ENCODE measurements at places on chromosomes 2 and 18. TPM values are rescaled to one million over a fixed set of nuclear protein-coding genes. Genes with fewer than 3 reads are reported as not detected.

KRTCAP3 gene
- total RNA-seq: not detected

ZNF396 gene
- 4.4 TPM for total RNA-seq

NT5C1B gene
- total RNA-seq: not detected

BCL2 gene
- total RNA-seq: 49.1 TPM

SH3YL1 gene
- 166 TPM for total RNA-seq

GNLY gene
- total RNA-seq: 0.31 TPM

RNU2-63P gene
- not detected for total RNA-seq

DNAJC10 gene
- total RNA-seq: 60.4 TPM

LMAN2L gene
- total RNA-seq: 24.4 TPM

SFXN5 gene
- total RNA-seq: 31.6 TPM

REG3A gene
- not detected for total RNA-seq

UGT1A9 gene
- not detected for total RNA-seq

LINC00305 gene
- not detected for total RNA-seq

DNAH7 gene
- total RNA-seq: 19.4 TPM

CABLES1 gene
- 4.7 TPM for total RNA-seq

HOXD13 gene
- not detected for total RNA-seq

SLC11A1 gene
- total RNA-seq: 3.8 TPM

EVX2 gene
- total RNA-seq: not detected

FAM110C gene
- 2.8 TPM for total RNA-seq

DSG4 gene
- total RNA-seq: not detected

Measured in parietal lobe (tissue), 2 donors.